ENCODE measurements at places on chromosomes 3 and 15. TPM values are rescaled to one million over a fixed set of nuclear protein-coding genes. Genes with fewer than 3 reads are reported as not detected.

- DNase-seq: no peak
Observed at GRCh38 chr3:187540847-187541246, 129.3 kb downstream of the SST start.

DNA sequence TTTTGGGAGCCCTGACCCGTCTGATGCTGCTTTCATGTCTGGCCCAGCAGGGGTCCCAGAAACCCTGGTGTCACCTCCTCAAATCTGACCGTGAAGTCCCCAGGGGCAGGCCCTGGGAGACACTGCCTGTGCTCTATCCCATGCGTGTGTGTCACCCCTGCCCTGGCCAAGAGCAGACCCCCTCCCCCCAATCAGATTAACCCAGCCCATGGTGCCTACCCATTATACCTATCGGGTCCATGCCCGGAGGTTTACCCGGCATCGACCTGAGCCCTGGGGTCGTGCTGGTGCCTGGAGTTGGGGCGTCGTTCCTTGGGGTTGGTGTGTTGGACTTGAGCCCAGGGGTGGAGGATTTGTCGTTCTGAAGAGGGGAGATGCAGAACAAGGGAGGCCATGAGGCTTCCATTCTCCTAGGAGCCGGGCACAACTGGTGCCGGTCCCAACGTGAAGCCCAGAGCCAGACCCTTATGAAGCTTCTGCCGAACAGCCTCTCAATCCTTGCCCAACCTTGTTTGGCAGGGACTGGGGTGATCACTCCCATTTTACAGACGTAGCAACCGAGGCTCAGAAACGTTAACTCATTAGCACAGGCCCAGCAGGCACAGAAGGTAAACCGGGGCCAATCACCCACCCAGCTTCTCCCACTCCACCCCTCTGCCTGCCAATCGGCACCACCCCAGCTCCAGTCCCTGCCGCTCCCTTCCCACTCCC, 39.6 kb downstream of the TLE3 start:
- no peak for DNase-seq

CGNL1 gene
- total RNA-seq: 0.43 TPM

GABRR3 gene
- total RNA-seq: not detected

ISLR gene
- 0.06 TPM for total RNA-seq

Data from H4 (cell line).